ENCODE measurements at places on chromosomes 7 and 10.

- DNase-seq, result no peak
Measured at GRCh38 chr7:6392712-6393666, 54.8 kb downstream of the DAGLB start.

GRCh38 chr7:83429493-83429892, 219.4 kb downstream of the SEMA3E start:
- DNase-seq, result no peak

- DNase-seq, result no peak
Measured at GRCh38 chr7:76108540-76109233, 60.8 kb downstream of the MDH2 start.

- DNase-seq, result no peak
Measured at GRCh38 chr7:150356265-150356897, 12.2 kb upstream of the REPIN1 start.

- no peak for DNase-seq
Measured at GRCh38 chr7:68269405-68269804, 1272.8 kb downstream of the TYW1 start.

DNA sequence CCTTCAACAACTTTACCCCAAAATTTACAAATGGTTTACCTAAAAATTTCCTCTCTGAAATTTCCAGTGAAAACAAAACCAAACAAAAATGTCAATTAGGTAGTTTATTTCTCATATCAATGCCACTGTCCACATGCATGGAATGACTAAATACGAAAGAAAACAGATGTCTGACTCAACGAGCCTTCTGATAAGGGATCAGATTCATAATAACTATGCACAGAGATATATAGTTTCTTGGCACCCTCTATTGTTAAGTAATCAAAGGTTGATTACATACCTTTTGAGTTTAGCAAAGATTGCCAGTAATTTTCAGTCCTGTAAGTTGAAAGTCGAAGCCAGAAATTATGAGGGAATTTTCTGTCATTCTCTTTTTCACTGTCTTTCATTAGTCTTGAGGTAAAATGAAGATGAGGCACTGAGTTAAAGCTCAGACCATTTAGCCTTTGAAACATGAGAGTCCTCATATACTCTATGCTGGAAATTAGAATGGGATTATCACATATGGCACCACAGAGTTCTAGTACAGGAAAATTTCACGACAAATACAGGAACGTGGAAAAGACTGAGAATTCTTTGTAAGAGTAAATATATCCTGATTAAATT, 519.1 kb upstream of the ANKRD30A start:
- DNase-seq, result no peak

DNA sequence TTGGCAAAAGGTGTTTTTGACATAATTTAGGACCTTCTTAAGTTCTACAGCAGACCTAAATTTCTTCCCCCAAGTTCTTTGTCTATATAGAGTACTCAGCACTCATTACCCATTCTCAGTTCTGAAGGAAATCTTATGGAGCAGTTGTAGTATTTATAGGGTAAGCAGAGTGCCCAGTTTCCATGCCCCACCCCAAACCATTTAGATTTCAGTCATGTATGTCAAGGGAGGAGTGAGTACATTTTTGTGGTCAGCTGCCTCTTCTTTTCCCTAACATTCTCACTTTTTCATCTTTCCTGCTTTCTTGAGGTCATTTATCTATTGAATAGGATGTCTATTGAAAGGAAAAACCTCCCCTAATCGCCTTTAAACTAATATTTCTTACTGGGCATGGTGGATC, 83.3 kb downstream of the KAT6B start:
- DNase-seq, result no peak

- no peak for DNase-seq
Measured at GRCh38 chr7:153507885-153508284, 544.3 kb upstream of the DPP6 start.

GRCh38 chr7:137696376-137696775, 150.4 kb downstream of the DGKI start:
- DNase-seq, result no peak

DNA sequence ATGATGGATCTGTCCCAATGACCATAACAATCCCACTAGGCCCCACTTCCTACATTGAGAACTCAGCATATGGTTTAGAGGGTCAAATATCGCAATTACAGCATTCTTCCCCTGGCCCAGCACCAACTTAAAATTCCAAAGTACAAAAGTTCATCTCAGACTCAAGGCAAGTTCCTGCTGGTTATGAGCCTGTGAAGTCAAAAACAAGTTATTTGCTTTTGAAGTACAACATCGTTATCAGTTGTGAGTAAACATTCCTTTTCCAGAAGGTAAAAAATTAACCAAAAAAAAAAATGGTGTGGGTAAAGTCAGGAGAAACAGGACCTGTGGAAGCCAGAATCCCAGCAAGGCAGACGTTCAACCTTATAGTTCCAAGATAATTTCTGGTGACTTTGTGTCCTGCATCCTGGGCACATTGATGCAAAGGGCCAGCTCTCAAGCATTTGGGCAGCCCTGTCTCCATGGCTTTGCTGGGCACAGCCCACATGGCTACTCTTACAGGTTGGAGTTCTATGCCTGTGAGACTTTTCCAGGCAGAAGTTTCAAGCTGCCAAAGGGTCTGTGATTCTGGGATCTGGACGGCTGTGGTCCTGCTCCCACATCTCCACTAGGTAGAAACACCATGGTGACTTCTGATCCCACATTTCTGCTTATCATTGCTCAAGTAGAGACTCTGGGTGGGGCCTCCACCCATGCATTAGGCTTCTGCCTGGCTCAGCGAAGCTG, 37.5 kb downstream of the AKR1C8 start:
- no peak for DNase-seq

DNA sequence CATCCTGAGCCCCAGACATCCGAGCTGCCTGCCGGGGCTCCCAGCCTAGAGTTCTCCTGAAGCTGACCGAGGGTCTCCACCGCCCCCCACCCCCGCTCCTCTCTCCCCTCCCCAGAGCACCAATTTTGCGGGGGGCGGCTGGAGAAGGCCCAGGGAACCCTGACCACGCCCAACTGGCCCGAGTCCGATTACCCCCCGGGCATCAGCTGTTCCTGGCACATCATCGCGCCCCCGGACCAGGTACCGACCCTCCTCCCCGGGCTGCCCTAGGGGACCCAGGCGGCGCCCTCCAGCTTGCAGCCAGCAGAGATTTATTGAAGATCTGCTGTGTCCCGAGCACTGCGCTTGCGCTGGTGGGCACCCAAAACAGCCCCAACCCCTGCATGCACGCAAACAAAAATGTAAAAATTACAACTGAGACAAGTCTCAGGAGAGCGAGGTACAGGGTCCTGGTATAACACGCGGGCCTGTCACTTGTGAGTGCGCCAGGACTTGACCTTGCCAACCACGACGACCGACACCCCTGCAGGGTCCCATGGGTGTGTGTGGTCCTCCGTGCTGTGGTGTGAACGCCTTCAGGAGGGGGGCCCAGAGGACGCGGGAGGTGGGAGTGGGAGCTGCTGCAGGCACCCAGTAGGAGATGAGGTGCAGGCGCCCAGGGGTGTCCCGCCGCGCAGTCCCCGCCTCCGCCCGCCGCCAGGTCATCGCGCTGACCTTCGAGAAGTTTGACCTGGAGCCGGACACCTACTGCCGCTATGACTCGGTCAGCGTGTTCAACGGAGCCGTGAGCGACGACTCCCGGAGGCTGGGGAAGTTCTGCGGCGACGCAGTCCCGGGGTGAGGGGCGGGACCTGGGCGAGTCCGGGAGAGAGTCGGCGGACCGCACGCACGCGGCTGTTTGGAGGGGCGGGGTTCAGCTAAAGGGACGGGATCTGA, 3.1 kb downstream of the PCOLCE start:
- DNase-seq, result no peak

- DNase-seq, result no peak
Measured at GRCh38 chr7:6306471-6306870, 34.0 kb upstream of the CYTH3 start.

GRCh38 chr7:77626586-77627308, 69.5 kb upstream of the RSBN1L start:
- no peak for DNase-seq

GRCh38 chr10:112979927-112980326, 29.9 kb downstream of the TCF7L2 start:
- no peak for DNase-seq

DNA sequence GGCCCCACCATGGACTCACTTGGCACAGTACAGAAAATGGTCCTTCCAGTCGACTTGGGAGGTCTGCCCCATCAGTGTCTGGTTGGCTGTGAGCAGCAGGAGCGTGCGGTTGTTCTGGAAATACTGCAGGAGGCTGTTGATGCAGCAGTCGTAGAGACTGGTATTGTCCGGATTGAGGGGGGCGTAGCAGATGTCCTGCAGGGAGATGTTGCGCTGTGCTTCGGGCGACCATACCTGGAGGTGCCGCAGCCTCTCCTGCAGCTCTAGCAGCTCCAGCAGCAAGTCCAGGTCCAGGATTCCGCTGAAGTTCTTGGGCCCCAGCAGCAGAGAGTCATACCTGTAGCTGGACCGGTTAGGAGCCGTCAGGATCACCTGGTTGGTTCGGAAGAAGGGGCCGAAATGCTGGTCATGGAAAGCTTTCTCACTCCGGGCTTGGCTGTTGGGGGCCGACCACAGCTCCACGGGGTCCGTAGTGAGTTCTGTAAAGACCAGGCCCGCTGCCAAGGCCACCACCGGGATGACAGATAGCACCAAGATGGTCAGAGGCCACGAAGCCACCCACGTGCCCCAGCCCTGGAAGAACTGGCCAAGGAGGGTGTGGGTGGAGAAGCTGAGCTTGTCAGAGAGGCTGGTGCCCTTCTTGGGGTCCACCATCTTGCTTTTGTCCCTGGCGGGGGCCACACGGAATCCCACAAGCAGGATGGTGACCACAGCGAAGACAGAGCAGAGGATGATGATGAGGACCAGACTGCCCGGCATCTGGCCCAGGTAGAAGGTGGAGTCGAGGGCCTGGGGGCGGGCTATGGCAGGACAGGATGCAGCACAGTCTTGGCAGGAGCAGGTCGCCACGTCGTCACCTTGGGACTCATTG, 2.1 kb downstream of the NPC1L1 start:
- no peak for DNase-seq

- no peak for DNase-seq
Measured at GRCh38 chr10:78703593-78703992, 365.2 kb upstream of the ZMIZ1 start.

GRCh38 chr10:132550366-132551092, 12.9 kb downstream of the INPP5A start:
- no peak for DNase-seq

GRCh38 chr10:110779489-110779888, 92.2 kb upstream of the PDCD4 start:
- no peak for DNase-seq

GRCh38 chr10:26216585-26217395, at the start of gene GAD2:
Gene GAD2, plus strand, starts transcription at chr10:26216774. Its CDS starts 36 bp downstream, at chr10:26216810.
- no peak for DNase-seq

DNA sequence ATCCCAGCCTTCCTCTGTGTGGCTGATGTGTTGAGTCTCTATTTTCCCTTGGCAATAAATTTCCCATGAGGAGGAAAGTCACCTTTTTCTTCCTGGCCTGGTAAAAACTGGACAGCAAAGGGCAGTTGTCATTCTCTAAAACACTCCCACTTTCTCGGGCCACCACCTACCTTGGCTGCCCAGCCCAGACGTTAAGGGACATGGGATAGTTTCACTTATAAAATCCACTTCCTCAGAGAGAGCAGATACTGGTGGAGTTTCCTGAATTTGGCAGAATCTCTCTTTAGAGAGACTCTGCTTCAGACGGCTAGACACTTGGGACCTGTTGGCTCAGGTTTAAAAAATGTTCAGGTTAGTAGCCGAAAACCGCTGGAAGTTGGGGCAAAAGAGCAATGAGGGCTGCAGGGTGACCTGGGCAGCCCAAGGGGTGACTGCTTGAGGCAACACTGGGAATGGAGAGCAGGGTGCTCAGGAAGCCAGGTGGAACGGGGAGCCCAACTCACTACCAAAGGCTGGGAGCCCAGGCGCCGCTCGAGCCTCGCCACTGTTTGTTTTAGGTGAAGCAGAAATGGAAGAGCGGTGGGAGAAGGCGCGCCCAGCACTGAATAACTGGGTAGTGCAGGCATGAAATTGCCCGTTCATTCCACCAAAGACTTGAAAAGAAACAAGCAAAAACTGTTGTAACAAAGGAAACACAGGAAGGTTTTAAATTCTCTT, 186.1 kb downstream of the TRIL start:
- DNase-seq, result no peak

GRCh38 chr7:76396864-76397263, 12.6 kb downstream of the SSC4D start:
- DNase-seq, result no peak

GRCh38 chr7:137324796-137325696, 18.5 kb downstream of the PTN start:
- no peak for DNase-seq

- DNase-seq, result no peak
Measured at GRCh38 chr10:7763929-7764328, 23.9 kb downstream of the KIN start.

DNA sequence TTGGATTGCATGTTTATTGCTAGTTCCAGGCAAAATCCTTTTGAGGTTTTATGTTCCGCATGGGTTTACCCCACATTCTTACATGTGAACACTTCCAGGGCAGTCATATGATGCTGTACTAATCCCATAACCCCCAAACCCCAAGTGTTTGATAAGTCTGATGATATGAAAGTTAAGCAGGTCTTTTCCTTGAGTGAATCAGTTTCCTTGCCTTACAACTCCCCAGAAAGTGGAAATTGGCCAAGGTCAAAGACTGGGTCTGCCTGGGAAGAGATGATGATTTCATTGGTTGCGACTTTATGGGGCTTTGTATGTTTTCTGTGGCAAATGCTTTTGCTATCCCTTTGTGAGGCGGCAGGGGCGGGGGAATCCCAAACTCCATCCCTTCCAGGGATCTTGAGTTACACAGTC, 24.7 kb downstream of the AFAP1L2 start:
- DNase-seq, result no peak

DNA sequence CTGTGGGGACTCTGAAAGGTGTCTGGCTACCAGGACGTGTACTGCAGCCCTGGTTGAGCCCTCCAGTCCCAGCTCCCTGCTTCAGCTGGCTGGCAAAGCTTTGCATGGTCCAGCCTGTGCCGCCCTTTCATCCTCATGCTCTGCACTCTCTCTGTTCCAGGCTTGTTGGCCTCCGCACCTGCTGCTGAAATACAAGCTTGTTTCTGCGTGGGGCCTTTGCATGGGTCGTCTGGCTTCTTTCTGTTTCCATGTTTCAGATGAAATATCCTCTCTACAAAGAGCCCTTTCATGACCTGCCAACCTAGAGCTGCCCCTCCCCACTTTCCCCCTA, 45.9 kb downstream of the TSPAN15 start:
- DNase-seq, result no peak

- no peak for DNase-seq
Measured at GRCh38 chr10:10600004-10600403, 417.7 kb upstream of the CELF2 start.

GRCh38 chr10:10772874-10773508, 244.7 kb upstream of the CELF2 start:
- DNase-seq, result no peak

DNA sequence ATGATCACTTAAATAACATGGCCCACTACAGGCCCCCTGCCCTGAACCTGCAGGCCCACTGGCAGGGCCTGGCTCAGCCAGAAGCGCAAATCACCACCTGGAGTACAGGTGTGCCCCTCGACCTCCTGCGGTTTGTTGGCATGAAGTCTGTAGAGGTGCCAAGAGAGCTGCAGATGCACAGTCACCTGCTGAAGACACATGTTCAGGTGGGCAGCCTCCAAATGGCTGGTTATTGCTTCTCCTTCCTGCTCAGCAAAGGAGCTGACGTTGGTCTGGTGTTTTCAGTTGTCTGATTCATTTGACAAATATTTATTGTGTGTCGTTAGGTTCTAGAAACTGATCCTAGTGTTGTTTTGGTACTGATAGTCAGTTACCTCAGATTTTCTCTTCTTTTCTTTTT, 29.0 kb downstream of the DHTKD1 start:
- DNase-seq, result no peak
